D721Med (cell line): ENCODE measurements at places on chromosomes 11 and 22.

- no peak for DNase-seq
Measured at GRCh38 chr11:17906436-17906835, 106.4 kb downstream of the SERGEF start.

DNA sequence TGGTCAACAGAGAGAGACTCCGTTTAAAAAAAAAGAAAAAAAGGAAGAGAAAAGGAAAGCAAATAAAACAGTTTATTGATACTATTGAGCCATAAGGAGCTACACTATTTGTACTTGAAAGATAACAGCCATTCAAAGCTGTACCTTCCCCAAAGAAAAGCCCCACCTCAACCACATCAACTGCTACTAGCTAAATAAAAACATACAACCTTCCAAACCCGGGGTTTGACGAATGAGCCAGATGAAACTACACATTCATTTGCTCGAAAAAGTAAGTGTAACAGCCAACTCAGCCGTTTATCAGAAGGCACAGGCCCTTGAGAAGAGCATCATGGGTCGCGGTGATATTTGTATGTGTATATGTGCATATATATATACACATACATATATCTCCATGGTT lies 78.4 kb downstream of the SIK3 start:
- DNase-seq, result no peak

DNA sequence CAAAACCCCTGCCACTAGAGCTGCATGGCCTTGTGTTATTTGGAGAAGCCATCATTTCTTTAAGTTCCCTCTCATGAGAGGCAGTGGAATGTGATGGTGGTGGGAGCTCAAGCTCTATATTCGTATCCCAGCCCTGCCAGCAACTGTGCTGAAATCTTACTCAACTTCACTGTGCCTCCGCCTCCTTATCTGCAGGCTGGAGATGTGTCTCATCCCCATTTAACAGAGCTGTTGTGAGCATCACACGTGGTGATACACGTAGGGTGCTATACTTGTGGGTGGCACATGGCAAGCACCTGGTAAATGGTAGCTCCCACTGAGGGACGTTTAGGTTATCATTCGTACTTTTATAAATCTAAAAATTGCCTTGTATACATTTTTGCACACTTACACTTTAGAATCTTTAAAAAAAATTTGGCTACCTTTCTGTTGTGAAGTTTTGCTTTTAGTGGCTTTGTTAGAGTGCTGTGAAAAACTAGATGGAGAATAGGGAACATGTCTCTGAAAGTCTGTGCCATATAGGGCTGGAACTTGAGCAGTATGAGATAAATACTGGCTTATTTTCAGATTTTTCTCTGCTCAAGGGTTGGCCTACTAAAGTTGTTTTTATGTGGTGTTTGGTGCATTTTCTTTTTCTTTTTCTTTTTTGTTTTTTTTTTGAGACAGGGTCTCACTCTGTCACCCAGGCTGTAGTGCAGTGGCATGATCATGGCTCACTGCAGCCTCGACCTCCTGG lies 23.2 kb downstream of the TNRC6B start:
- no peak for DNase-seq

GRCh38 chr11:114183044-114183511 lies 113.1 kb upstream of the NNMT start:
- no peak for DNase-seq

- DNase-seq, result no peak
Measured at GRCh38 chr11:36948460-36949127, 350.6 kb upstream of the RAG2 start.

- DNase-seq, result no peak
Measured at GRCh38 chr11:8362899-8363298, 99.2 kb upstream of the LMO1 start.

DNA sequence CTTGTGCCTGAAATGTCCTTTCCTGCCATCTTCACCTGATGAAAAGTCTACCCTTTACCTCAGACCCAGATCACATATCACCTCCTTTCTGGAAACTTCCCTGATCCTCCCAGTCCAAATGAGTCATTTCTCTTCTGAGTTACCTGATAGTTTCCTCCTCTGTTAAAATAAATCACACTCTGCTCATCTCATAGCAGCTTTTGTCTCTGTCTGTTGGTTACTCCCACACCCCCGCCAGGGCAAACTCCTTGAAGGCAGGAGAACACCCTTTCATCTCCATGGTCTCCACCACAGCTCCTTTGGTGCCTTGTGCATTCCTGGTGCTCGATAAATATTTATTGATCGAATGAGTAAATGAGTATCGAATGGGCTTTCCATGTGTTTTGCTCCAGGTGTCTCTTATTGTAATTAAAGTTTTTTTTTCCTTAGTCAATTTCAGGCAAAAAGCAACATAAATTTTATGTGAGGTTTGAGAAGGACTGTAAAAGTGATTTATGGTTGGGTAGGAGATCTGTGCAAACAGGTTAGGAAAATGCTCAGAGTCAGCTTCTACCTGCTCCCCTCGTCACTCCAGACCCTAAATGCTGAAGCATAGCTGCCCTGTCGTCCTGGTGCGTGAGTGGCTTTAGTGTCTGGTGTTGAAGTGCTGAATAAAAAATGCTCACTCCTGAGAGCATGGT lies 178.2 kb downstream of the GRIK4 start:
- DNase-seq, result no peak

- no peak for DNase-seq
Measured at GRCh38 chr11:29844701-29845379, 172.0 kb downstream of the KCNA4 start.

DNA sequence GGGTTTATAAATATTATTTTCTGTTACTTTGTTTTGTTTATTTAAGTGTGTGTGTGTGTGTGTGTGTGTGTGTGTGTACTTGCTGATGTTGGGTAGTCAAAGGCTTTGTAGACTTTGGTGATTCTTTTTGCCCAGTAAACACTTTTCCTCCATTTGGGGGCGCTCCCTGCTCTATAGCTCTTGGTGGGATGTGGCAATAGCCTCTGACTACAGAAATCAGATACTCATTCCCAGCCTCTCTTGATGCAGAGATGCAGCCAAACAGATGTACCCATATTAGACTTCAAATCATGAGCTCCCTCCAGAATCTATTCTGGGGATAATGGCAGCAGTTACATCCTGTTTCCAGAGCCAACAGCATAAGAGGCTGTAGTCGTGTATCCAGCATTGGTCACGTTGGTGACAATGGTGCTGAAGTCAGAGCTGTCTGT lies 33.4 kb upstream of the APOL5 start:
- no peak for DNase-seq

DNA sequence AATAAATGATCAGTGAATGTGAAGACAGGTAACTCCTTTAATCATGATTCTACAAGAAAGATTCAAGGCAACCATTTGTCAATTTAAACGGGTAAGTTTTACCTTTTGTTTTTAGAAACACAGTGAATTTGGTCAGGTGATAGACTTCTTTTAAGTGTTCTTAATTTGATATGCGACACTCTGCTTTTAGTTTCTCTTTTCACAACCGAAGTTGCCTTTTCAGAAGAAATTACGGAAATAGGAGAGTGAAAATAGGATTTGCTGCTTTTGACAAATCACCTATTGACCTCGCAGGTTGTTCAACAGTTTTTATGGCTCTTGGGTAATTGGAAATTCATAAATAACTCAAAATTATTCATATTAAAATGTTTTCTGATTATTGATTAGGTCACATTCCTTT lies 142.1 kb downstream of the CNTN5 start:
- DNase-seq, result no peak

DNA sequence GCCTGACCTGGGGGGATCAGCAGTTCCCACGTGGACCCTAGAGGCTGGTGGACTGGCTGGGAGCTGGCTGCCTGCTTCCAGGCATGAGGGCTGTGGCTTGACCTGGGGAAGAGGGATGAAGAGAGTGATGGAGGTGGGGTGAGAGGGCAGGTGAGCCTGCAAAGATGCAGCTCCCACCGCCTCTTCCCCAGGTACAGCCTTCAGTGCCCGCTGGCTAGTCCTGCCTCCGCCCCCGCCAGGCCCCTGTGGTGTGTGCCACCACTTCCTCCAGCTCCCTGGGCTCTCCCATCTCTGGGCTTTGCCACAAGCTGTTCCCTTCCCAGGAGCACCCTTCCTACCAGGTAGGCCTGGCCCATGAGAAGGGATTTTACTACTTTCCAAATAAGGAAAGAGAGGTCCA lies 19.1 kb downstream of the PARVG start:
- no peak for DNase-seq

GRCh38 chr11:85718991-85719807 lies 33.2 kb upstream of the CCDC89 start:
- no peak for DNase-seq

DNA sequence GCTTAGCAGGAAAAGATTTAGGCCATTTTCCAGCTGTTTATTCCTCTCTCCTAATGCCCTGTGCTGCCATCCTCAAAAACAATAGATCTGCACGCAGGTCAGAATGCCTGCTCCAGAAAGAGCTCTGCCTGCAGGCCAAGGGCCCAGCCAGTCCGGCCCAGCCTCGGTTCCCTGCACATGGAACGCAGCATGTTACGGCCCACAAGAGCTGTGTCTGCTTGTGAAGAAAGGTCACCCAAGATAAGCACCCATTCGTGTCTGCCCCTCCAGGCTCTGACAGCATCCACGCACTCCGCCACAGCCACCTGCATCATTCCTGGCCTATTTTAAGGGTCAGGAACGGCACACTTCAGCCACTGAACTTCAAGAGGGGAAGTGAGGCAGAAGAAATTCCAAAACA lies 152.2 kb downstream of the SPATA19 start:
- DNase-seq, result no peak

GRCh38 chr22:50197856-50198623 lies 2.8 kb upstream of the SELENOO start:
- no peak for DNase-seq

- DNase-seq, result no peak
Measured at GRCh38 chr11:119888119-119888518, 159.1 kb upstream of the NECTIN1 start.

DNA sequence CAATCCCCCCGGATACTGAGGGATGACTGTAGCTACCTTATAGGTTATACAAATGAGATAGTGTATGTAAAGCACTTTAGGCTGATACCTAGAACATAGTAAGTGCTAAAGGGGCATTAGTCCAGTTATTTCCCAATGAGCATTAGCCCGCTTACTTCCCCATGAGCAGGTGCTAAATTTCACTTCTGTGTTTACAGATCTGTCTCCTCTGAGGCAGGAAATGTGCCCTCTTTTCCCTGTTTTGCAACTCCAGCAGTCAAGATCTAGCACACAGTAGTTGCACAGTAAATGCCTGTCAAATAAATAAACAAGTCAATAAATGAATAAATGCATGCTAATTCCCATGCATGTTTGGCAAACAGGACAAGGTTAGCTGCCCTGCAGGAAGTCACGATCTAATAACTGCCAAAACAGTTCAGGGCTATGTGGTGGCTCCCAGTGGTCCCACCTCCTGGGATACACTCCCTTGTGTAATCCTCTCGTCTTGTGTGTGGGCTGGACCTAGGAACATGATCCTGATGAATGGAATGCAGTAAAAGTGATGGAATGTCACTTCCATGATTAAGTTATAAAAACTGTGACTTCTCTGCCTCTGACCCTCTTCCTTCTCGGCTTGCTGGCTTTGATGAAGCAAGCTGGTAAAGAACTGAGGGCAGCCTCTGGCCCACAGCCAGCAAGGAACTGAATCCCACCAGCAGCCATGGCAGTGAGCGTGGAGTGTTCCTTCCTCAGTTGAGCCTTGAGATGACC lies 459.0 kb downstream of the SOX6 start:
- no peak for DNase-seq

- no peak for DNase-seq
Measured at GRCh38 chr11:134607963-134608750, 196.1 kb upstream of the B3GAT1 start.

DNA sequence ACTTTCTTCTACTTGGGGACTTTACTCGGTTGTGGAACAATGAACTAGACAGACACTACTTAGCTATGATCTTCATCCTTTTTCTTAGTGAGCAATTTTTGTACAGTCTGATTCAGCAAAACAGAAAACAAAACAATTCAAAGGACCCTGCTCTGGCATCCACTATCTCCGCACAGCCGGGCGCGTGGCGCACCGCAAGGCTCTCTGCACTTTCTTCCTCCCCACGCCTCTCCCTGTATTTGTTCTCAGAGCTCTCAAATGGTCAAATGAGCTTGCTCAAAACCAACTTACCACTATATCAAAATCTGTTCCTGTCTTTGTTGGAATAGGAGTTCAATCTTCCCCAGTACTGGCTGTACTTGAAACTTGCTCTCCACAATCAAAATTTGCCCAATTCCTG lies 7.4 kb downstream of the EEF1G start:
- DNase-seq, result no peak

GRCh38 chr11:130478204-130478701 lies 29.8 kb downstream of the ADAMTS15 start:
- no peak for DNase-seq

DNA sequence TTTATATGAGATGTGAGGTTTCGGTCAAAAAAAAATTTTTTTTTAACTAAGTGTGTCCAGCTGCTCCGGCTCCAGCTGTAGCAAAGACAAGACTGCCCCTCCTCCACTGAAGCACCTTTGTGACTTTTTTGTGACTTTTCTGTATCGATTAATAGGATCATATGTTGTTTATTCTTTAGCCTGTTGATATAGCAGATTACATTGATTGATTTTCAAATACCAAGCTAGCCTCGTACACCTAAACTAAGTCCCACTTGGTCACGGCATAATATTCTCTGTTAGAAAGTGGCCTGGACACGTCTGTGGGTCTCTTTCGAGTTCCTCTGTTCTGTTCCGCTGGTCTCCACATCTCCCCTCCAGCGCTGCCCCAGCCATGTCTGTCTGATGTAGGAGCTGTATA lies 126.8 kb downstream of the IGLL1 start:
- no peak for DNase-seq

DNA sequence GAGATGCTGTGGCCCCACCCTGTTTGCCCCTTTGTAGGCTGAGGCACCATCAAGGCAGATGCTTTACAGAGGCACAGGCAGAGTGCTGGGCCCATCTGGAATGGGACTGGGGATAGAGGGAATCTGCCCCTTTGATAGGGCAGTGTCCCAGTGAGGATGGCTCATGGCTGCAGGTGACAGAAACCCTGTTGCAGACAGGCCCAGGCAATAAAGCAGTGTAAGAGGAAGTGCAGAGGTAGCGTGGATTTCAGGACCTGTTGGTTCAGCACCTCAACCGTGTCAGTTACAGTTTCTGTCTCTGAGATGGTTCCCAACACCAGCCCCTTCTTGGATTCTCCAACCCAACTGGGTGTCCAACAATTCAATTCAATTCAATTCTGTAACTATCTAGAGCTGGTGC lies 25.1 kb downstream of the PRDM11 start:
- no peak for DNase-seq

GRCh38 chr11:59706518-59707285 lies 6.9 kb downstream of the OR10V1 start:
- no peak for DNase-seq
